H1 (cell line): ENCODE measurements at places on chromosomes 1 and 21. TPM values are rescaled to one million over a fixed set of nuclear protein-coding genes. Genes with fewer than 3 reads are reported as not detected.

DNA sequence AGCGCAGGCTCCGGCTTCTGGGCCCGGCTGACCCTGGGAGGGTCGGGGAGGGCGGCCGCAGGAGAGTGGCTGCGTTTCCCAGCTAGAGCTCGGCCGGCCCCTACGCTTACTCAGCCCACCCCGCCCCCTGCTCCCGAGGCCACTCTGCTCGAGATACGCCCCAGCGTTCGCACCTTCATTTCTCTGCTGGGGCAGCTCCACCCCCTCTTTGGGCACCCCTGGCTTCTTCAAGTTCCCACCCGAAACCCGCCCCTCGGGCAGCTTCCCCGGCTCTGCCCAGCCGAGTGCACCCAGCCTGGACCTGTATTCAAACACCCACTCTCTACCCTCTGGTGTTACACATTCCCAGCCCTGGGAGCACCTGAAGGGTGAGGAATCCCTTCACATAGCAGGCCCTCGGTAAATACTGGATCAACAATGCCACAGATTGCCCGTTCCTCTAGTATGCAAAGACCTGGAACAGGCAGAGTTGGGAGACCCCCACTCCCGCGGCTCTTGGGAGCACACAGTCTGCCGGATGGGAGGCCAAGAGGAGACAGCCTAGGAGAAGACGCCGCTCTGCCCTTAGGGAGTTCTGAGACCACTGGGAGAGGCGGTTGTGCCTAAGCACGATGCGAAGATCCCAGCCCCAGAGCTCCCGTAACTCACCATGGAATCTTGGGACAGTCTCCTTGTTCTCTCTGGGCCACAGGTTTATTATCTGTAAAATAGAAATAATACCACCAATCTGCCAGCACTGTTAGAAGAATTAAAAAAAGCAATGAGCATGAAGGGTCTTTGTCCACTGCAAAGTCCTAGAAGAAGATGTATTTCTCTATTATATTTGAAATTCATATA, 566 bp upstream of the PAQR7 start:
- DNase-seq: no peak

GRCh38 chr21:28148400-28149064, 844.1 kb downstream of the LTN1 start:
- no peak for DNase-seq

DNA sequence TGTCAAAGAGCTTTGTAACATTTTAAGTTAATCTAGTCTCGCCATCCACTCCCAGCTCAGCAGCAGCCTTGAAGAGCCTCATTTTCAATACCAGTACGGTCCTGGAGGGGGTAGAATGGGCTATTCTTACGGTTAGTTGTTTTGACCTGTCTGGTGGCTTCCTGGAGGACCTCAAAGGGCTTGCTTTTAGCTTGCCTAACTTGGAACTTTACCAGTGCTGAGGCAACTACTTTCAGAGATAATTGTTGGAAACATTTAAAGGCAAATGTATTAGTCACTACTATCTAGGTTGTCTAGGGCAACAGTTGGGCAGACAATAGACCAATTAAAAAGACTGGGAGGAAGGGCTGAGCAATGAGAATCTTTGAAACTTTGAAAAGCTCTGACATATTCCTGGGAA, 56.0 kb downstream of the TTLL7 start:
- no peak for DNase-seq

- DNase-seq: no peak
Observed at GRCh38 chr1:156413391-156414246, 44.6 kb downstream of the RHBG start.

FBXO42 gene
- total RNA-seq: 17.0 and 17.4 TPM in 2 replicates

DNA sequence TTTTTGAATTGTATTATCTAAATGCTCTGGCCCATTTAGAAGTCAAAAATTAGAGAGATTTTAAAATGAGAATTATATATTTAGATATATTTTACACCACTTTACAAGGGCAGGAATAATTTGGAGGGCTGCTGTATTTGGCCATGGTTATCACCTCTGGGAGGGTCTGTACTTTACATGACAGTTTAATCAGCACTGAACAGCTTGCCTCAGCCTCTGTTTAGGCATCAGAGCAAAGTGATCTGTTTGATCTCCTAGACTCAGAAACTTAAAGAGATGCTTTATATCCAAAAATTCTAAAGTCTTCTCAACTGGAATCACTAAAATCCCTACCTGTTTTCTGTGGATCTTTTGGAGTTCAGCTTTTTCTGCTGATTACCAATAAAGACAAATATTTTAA, 5.4 kb upstream of the SPTA1 start:
- no peak for DNase-seq
